ENCODE measurements at places on chromosomes 5 and 9.

DNA sequence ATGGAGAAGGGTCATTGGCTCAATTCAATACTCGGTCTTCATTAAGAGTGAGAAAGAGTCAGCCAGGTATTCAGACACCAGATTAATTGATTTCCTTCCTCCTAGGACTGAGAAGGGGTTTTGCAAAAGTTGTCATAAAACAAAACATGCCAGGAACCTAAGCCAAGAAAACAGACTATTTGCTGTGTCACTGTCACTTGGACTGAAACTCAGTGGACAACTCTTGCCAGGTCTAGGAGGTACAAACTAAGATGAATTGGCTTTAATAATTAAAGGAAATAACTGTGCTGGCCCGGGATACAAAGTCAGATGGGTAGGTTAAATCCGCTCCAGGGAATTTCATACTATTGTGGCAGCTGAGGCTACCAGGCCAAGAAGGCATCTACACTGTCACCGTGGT is 71.1 kb upstream of the TBC1D9B start:
- no peak for DNase-seq

GRCh38 chr5:35012796-35013195 is 35.0 kb downstream of the AGXT2 start:
- DNase-seq: no peak

- no peak for DNase-seq
These were observed 404.4 kb downstream of the ZNF608 start for GRCh38 chr5:124342027-124342471.

DNA sequence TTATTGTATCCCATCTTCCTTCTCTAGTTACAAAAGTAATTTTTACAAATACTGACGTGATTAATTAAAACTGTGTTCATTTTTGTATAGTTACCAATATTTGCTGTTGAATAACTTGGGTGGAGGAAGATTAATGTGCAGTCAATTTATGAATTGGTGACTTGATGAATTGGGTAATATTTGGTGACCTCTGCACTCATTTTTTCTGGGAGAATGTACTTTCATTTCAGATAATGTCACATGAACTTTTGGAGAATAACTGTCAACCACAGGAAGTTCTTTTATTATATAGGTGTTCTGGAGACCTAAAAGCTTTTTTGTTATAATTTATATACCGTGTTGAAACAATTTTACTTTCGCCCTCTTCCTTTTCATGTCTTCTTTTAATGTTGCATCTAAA is 26.4 kb upstream of the FKTN start:
- no peak for DNase-seq

DNA sequence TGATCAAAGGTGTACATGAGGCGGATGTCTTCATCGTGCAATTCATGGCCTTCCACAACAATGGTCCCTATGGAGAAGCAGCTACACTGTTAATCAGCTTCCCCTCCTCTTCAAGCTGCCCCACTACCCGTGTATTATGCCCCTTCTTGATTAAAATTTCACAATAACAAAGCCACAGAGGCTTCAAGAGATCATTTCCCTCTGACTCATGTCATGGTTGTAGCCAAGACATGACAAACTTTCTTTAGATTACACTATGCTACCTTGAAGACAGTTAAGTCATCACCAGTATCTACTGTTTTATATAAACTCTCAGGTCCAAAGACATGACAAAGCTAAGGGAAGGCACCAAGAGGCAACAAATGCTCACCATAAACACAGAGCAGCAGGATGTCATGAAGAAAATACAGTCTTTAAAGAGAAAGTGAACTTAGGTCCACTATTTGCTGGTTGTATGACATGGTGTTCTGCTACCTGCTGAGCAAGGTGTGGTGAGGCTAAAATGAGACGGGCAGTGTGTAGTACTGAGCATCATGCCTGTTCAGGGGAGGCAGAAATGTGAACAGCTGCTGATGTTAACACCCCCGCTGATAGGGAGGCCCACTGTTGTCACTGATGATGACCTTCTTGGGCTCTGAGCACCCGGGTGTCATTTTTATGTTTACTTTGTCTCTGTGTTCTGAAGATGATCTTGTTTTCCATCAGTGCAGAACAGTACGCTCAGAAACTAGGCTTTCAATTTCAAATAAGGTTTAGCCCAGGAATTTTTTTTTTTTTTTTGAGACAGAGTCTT is 48.3 kb downstream of the IARS1 start:
- no peak for DNase-seq

DNA sequence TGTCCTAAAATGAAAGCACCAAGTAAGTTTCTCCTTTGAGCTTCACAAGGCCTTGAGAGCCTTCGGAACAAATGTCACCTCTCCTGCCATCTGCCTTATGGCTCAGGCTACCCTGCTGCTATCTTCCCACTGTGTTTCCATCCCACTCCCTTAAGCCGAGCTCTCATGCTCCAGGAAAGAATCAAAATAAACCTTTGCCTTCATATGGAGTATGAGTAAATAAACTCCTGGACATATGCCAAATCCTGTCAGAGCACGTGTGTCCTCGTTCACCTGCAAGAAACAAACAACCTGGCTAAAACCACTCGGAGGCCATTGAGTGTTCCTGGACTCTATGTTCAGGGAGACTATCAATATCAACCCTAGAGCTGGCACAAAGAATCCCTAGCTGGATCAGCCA is 122.3 kb upstream of the CCDC112 start:
- DNase-seq: no peak

- DNase-seq: no peak
These were observed 6.1 kb downstream of the GAS1 start for GRCh38 chr9:86941197-86941596.

GRCh38 chr9:13279284-13280141 is at the start of gene MPDZ:
TSS of gene MPDZ (minus strand) at chr9:13279692. CDS start at chr9:13250315, 29,377 bp downstream.
- peak; percentile 55 for DNase-seq
